Stimulated activated CD8-positive, alpha-beta memory T cell treated with anti-CD3 and anti-CD28 coated beads, Interleukin-15, amount 100 ng/mL, for 4 hours (primary cell): ENCODE measurements at places on chromosomes 1 and 21.

- no peak for DNase-seq
Observed at GRCh38 chr1:42139444-42139843, 13.8 kb upstream of the GUCA2B start.

DNA sequence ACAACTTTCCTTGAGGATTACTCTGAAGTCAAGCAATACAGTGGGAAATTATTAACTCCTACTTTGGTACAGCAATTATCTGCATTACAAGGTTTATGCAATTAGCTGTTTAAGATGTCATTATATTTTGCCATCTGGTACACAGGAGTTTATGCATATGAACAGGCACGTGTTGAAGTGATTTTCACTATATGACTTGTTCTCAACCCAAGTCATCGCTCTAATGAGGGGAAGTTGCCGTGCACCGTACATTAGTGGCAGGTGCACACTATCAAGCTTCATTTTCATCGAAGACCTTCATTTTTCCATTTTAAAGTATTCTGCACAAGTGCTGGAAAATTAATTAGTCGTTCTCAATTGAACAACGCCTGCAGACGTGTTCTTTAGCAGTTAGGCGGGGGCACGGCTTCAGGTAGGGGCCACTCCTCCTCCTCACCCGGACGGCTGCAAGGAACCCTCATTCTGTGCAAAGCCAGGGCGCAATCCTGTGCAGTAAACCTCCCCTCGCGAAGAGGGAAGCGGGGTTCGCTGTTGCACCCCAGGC, 39.8 kb upstream of the NFIA start:
- DNase-seq = no peak

- DNase-seq = no peak
Observed at GRCh38 chr1:88982055-88982454, 10.4 kb downstream of the KYAT3 start.

- DNase-seq = no peak
Observed at GRCh38 chr1:21220815-21221214, 44.1 kb upstream of the EIF4G3 start.

- DNase-seq = no peak
Observed at GRCh38 chr1:233138788-233139585, 156.5 kb downstream of the PCNX2 start.

GRCh38 chr1:30407865-30408580, 315.4 kb downstream of the MATN1 start:
- DNase-seq = no peak

GRCh38 chr1:153929426-153929825, 6.7 kb upstream of the GATAD2B start:
- DNase-seq = no peak

DNA sequence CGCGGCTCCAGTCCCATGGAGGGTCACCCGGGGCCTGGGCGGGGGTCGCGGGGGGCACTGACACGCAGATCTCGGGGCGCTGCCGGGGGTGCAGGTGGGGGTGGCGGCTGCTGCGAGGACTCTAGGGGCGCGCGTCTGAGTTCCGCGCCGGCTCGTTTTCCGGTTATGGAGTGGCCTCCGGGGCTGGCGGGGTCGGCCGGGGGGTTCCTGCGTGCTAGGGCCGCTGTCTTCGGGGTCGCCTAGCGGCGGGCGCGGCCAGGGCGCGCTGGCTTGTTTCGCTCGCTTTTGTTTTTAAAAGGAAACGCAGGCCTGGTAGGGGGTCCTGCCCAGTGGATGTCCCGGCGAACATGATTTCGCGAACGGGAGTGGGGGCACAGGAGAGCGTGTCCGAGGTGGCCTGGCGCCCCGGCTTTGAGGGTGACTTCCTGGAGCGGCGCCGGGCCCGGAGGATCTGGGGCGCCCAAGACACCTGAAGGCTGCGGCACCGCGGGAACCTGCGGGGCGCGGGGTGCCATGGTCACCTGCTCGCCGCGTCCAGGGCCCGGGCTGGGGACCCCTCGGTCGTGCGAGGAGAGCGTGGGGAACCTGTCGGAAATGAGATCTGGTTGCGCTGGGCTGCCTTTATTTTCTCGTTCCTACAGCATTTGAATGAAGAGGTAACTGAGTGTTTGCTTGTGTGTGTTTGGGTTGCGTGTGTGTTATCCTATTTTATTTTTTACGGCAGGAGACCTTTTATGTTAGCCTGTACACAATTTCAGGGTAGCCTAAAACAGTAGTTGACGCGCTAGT, 618 bp downstream of the ETS2 start:
- peak; percentile 14 for DNase-seq

DNA sequence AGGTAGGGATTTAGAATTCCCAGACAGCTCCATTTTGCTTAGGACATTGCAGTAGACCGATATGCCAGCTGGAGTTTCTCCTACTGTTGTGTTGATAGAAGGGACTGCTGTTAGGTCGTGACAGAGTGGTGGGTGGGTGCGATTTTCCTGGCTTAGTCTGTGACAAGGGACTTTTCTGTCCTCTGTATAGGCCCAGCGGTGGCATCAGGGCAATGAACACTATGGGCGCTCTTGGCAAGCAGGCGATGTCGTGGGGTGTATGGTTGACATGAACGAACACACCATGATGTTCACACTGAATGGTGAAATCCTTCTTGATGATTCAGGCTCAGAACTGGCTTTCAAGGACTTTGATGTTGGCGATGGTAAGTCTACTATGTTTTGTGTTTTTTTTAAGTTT, 321.8 kb downstream of the ZP4 start:
- DNase-seq = no peak

GRCh38 chr21:32322103-32322502, 23.4 kb downstream of the MRAP start:
- no peak for DNase-seq

GRCh38 chr1:172515927-172516326, 17.0 kb upstream of the SUCO start:
- no peak for DNase-seq

DNA sequence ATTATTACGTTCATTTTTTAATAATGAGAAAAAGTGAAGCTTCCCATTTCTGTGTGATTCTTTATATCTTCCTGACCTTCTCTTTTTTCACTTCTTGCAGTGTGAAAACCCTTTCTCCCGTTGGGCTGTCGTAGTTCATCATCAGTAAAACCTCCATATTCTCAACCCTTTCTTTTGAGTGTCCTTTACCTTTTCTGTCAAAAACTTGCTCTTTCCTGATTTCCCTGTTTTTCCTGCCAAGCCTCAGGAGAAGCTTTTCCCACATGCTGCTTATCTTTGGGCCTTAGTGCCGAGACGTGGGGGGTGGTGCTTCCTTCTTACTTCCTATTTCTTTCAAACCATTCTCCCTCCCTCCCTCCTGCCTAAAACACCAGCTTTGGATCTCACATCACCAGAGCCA, 46.1 kb downstream of the UCK2 start:
- no peak for DNase-seq

- no peak for DNase-seq
Observed at GRCh38 chr21:27086630-27087029, 119.7 kb upstream of the ADAMTS5 start.

DNA sequence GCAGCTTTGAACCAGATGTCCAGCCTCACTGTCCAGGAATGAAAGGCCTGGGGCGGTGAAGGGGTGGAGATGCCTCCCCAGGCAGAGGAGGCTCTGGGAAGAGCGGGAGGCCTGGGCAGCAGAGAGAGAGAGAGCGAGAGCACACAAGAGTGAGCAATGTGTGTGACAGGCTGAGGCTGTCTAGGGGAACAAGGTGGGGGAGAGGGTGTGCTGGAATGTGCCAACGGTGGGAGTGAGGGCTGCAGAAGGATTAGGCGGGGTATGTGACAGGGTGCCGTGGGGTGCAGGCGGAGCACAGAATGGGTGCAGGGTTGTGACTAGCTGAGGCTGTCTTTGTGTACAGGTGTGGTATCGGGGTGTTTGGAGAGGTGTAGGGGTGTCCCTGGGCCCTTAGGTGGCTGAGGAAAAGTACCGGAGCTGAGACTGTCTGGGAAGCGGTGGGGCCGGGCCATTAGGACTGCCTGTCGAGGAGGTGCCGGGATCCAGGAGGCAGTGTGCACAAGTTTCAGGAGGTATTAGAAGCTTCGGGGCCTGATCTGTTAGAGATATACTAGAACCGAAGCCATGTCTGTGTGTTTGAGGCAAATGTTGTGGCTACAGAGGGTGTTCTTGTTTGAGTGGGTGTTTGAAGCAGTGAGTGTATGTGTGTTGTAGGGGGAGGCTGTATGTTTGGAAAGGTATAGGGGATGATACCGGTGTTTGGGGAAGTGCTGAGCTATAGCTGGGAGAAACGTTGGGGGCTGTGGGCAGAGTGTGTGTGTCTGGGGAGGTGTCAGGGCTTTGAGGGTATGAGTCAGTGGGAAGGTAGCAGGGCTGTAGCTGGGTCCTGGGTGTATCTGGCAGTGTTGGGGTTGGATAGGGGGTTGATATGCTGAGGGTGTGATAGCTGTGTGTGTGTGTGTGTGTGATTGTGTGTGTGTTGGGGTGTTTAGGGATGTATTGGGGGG, 9.1 kb downstream of the AHDC1 start:
- no peak for DNase-seq
